ENCODE measurements at places on chromosomes 16 and 17.
A peak's percentile ranks its signal among the peaks of the same experiment; 100 is the strongest.

DNA sequence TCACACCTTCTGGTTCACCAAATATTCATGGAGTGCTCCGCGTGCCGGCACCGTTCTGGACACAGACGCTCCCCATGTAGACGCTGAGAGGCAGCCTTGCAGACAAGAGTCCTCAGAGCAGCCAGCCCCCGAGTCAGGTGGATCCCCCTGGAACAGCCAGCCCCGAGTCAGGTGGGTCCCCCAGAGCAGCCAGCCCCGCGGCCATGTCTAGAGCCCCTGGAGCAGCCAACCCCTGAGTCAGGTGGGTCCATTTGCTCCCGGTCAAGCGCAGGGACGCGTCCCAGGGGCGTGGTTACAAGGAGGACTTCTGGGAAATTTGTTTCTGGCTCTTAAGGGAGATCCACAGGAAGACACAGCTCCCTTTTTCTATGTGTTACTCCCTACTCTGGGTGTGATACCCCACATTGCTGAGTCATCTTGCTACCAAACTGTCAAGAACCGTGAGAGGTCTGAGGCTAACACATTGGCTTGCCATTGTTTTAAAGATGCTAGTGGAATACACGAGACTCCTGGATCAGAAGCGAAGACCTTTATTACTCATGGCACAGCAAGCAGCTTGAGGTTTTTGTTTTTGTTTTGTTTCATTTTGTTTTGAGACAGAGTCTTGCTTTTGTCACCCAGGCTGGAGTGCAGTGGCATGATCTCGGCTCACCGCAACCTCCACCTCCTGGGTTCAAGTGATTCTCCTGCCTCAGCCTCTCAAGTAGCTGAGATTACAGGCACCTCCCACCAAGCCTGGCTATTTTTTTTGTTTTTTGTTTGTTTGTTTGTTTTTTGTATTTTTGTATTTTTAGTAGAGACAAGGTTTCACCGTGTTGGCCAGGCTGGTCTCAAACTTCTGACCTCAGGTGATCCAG is 43.3 kb upstream of the CBFA2T3 start:
- DNase-seq, result no peak

DNA sequence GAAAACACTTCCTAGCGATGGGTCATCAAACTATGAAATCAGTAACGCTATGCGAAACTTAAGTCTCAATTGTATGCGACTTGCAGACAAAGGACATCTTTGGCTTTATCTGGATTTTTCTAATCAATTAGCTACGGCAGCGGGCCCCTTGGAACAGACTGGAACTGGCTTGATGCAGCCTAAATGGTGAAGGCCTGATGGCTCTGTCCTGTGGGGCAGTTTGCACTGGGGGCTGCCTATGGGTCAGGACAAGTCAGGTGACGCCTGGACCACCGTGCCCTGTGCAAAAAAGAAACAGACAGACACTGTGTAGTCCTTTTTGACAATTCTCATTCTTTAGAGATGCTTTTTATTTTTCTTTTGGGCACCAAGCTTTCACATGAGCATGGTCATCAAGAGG is 22.0 kb downstream of the MTHFSD start:
- no peak for DNase-seq

DNA sequence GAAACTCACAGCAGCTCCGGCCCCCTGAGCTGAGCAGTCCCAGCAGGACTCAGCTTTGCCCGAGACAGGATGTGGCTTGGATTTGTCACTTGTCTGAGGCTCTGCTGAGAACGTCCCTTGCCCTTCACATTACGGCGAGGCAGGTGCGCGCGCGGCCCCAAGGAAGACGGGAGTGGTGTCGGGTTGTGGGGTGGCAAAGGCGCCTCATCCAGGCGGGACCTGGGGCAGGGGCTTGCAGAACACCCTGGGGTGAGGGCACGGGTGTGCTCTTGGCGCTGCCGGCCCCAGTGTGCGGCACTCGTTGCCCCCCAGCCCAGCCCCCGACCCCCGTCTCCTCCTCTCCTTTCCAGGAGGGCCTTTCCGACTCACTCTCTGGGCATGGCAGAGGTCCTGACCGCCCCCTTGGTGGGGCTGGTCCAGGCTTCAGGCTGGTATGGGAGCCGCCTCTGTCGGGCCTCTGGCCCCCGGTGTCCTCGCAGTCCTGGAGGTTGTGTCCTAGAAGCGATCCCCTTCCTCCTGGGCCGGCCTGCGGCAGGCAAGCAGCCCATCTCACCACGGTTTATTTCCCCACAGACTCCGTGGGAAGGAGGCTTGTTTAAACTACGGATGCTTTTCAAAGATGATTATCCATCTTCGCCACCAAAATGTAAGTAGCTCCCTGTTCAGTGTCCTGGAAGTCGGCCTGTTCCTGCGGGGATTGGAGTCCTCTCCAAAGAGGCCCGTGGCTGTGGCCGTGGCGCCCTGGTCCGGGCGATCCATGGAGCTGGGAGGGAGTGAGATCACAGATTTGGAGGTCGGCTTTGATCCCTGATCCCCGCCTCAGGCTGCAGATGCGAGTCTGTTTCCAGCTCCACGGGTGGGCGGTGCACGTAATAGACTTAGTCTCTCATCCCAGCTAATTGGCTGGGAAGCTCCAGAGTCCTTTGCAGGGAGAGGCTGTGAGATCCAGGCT is 5.9 kb downstream of the UBE2I start:
- no peak for DNase-seq

DNA sequence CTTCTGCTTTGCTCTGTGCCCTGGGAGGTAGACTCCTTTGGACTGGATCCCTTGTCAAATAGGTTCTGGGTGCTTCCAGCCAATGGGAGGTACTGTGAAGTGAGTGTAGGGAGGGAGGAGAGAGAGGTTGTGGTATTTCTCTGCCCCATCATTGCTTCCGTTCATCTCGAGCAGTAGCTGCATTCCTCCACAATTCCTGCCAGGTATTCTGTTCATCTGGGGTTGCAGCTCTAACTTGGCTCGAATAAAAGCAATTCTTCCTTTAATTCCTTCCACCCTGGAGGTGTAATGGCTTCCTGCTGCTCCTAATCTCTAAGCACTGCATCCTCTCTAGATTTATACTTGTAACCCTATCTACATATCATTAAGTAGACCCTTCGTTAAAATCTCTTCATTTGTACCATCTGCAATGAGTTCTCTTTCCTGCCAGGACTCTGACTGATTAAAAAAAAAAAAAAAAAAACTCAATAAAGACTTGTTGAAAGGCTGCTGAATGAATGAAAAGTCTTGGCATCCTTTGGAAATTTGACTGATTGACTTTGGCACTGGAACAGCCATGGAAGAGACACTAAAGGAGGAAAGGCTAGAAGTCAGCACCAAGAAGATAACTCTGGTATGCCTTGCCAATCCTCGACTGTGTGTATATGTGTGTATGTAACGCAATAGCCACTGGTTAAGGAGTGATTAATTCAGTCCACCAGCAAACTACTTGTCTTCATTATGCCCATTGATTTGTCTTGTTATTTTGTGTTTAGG is 616.9 kb upstream of the SOX9 start:
- no peak for DNase-seq

- DNase-seq, result no peak
Observed at GRCh38 chr17:75182319-75182568, 515 bp downstream of the SUMO2 start.

- DNase-seq, result peak; percentile 55
Observed at GRCh38 chr17:70968302-70968701, 799.0 kb downstream of the KCNJ2 start.

DNA sequence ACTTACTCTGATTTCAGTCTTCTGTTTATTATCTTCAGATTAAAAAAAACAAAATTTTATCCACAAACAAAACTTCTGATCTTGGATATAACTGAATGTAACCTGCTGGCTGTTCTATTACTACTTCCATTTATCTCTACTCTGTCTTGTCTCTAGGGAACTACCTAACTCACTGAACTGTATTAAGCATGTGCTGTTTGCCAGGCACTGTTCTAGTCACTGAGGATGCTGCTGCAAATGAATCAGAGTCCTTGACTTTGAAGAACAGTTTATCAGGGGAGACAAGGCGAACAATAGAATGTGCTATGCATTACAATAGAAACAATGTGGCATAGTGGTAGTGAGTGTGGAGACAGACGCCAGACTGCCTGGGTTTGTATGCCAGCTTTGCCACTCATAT is 2.3 kb upstream of the ANKRD40 start:
- no peak for DNase-seq

DNA sequence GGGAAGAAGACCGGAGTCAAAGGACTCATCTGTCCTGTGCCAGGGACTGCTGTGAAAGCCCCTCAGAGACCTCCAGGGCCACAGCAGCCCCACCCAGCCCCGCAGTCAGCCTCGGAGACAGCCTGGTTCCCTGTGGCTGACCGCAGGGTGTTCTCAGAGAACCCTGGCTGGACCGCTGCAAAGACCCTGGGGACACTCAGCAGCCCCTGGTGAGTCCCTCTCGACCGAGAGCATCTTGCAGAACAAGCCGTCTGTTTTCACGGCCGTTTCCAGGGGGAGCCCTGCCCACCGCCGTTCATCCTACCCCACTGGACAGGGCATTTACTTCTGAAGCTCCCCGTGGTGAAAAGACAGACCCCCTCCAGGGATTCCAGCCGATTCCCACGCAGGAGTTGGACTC is 10.3 kb downstream of the UBALD1 start:
- DNase-seq, result no peak

DNA sequence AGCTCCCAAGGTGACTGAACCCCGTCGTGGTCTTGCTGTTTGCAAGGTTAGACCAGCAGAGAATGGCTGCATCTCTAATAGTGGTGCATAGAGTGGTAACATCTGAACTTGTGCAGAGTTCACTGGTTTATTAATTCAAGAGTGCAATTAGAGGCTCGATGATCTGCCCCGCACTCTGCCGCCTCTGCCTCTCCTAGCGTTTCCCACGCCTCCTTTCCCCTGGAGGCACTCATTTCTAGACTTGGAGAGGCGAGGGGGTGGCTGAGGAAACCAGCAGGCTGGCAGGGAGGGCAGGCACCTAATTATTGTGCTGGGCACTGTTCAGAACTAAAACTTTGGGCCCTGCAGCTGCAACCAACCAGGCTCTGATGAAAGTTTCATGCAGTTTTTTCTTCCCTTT is 363.5 kb upstream of the EEF2KMT start:
- DNase-seq, result no peak

- DNase-seq, result no peak
Observed at GRCh38 chr16:1014771-1015495, 33.4 kb downstream of the SOX8 start.

- DNase-seq, result no peak
Observed at GRCh38 chr17:51391982-51392654, 131.8 kb downstream of the UTP18 start.

- DNase-seq, result no peak
Observed at GRCh38 chr16:71848622-71849021, 2.8 kb downstream of the ATXN1L start.

DNA sequence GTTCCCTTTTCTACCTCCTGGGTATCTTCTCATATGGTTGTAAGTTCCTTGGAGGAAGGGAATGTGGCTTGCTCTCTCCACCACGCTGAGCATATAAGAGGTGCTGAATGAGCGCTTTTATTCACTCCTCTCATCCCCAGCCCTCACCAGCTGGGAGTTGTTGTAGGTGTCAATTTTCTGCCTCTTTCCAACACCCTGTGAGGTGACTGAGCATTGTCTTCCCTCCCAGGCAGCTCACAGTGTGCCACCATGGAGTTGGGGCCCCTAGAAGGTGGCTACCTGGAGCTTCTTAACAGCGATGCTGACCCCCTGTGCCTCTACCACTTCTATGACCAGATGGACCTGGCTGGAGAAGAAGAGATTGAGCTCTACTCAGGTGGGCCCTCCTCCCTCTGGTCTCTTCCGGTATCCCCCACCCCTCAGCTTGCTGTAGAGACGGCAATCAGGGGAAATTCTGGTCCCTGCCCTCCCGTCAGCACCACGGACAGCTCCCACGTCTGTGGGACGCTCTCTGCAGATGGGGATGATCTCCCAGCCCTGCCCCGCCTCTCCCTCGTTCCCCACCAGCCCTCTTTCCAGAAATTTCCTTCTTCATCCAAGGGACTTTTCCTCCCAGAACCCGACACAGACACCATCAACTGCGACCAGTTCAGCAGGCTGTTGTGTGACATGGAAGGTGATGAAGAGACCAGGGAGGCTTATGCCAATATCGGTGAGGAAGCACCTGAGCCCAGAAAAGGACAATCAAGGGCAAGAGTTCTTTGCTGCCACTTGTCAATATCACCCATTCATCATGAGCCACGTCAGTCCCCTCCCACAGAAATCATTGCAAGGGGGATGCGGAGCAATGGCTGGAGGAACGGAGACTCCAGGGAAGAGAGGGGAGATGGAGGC is 18.3 kb downstream of the CIITA start:
- DNase-seq, result peak; percentile 11

DNA sequence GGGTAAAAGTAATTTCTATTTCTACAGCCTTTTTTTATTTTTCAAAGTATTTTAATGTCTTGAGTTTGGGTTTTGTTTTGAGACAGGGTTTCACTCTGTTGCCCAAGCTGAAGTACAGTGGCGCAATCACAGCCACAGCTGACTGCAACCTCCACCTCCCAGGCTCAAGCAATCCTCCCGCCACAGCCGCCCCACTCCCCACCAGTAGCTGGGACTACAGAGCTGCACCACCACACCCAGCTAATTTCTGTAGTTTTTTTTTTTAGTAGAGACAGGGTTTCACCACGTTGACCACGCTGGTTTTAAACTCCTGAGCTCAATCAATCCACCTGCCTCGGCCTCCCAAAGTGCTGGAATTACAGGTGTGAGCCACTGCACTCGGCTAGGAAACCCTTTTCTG is 44.0 kb downstream of the TUBD1 start:
- peak; percentile 23 for DNase-seq

DNA sequence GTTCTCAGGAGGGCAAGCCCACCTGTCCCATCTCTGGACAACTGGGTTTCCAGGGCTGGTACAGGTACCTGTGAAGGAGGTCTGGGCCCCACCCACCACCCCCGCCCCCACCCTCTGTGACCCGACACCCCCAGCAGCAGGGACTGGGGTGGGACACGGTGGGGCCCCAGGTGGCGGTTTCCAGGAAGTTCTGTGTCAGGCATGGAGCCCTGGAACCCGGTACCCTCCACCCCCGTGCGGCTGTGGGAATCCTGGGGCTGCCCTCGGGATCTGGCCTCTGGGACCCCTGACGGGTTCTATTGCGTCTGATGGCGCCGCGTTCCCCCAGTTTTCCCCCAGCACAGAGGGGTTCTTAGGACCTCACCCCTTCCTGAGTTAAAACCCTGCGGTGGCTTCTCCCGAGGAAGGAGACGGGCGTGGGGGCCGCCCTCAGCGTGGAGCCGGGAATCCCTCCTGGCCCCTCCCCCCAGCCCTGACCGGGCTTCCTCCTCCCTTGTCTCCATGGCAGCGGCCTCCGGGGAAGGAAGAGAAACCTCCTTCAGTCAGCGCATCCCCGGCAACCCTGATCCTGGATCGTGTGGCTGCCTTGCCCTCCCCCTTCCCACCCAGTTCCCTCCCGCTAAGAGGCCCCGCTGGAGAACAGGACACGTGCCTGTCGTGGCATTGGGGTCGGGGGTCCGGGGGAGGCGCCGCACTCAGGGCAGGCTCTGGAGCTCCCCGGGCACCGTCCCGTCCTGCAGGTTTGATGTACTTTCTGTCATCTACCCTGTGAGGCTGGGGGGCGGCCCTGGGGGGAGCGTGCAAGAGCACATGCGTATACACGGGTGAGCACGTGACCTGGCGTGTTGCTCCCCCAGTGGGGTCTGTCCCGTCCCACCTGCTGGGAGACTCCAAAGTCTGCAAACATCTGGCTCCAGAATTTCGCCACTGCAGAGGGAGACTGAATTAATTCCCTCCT is 30.3 kb downstream of the CACNA1H start:
- peak; percentile 35 for DNase-seq

- DNase-seq, result peak; percentile 45
Observed at GRCh38 chr16:3754081-3754703, 36.9 kb upstream of the TRAP1 start.

GRCh38 chr16:80778703-80779102 is 25.7 kb downstream of the CDYL2 start:
- no peak for DNase-seq
